Temporal lobe (tissue), 4 donors: ENCODE measurements at places on chromosomes 3 and 15. TPM values are rescaled to one million over a fixed set of nuclear protein-coding genes. Genes with fewer than 3 reads are reported as not detected.

Gene GLCE
- 52.9 TPM for total RNA-seq

Gene GAP43
- total RNA-seq, result 188 TPM

Gene ISLR2
- total RNA-seq, result 176 TPM

Gene RTP4
- not detected for total RNA-seq

Gene PRKCD
- 0.98 TPM for total RNA-seq

Gene CSTA
- not detected for total RNA-seq

Gene PLSCR5
- total RNA-seq, result 0.25 TPM

Gene GOLGA6B
- total RNA-seq, result not detected

Gene ITIH4
- total RNA-seq, result 2.2 TPM

Gene BLM
- total RNA-seq, result 4.2 TPM

Gene NRROS
- total RNA-seq, result 0.49 TPM

Gene ARPIN
- total RNA-seq, result 14.5 TPM

Gene GPR176
- total RNA-seq, result 32.7 TPM

Gene ZNF620
- total RNA-seq, result 9.3 TPM

Gene RASGRP1
- total RNA-seq, result 12.5 TPM

Gene IGSF10
- 0.74 TPM for total RNA-seq

Gene ATP10A
- total RNA-seq, result 0.74 TPM

Gene OSTN
- total RNA-seq, result 6.9 TPM

Gene SLC6A1
- total RNA-seq, result 54.6 TPM

Gene GABRB3
- total RNA-seq, result 102 TPM

Gene GREM1
- total RNA-seq, result 8.1 TPM

Gene BCHE
- 14.0 TPM for total RNA-seq

Gene CHRM5
- total RNA-seq, result 1.2 TPM

Gene CSPG5
- 111 TPM for total RNA-seq

Gene GATA2
- 0.74 TPM for total RNA-seq

Gene CPLX3
- total RNA-seq, result 0.49 TPM

Gene TERC
- 55.3 TPM for total RNA-seq

Gene CPEB1
- 2.5 TPM for total RNA-seq

Gene PSTPIP1
- total RNA-seq, result not detected
